ENCODE measurements at places on chromosomes 7 and 10.
A peak's percentile ranks its signal among the peaks of the same experiment; 100 is the strongest.

DNA sequence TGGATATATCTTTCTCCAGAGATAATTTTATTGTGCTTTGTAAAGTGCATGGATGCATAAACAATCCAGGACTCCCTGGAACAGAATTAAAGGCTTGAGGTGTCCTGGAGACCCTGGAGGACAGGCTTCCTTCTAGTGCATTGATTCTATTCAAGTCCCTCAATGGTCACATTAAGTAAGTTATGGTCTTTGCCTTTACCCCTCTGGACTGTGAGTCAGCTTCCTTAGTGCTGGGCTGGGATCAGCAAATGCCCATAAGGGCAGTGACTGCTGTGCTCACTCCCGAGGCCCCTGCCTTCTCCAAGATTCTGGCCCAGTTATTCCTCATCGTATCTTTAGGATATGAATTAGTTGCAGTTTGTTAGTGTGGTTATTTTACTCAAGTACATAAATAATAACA, 178.7 kb upstream of the PRSS58 start:
- no peak for DNase-seq

DNA sequence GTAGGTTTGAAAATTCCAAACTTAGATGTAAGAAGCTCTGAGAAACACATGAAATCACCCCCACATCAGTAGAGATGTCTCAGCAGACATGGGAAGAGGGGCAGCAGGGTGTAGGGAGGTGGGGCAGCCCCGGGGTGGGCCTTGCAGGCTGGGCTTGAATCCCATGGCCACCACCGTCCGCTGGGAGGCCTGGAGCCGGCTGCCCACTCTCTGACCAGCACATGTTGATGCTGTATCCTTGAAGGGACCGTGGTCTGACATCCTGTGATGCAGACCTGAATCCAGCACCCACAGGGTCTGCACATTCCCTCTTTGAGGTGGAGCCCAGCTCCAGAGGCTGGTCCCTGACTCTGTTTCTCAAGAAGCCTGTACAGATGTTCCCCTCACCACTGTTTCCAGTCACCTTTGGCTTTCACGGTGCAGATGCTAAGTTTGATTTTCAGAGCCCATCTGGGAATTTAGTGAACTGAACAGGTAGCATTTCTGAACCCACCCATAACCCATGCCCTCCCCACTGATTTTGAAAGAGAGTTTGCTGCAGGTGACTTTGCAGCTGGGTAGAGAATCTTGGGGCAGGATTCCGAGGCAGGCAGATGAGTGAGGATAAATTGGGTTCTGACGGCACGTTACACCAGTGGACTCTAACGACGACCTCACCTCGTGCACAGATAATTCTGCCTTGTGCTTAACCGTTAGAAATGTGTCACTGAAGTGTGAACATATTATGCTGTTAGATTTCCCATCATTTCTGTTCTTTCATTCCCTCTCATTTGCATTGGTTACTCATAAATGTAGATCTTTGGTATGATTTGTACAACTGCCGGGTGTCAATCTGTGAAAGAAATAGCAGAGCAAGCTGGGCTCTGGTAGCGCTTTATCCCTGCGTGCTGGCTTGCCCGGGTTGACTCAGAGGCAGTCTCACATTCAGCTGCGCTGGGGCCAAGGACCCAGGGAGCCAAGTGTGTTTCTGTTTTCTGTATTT, 45.7 kb downstream of the IKZF1 start:
- DNase-seq = no peak

DNA sequence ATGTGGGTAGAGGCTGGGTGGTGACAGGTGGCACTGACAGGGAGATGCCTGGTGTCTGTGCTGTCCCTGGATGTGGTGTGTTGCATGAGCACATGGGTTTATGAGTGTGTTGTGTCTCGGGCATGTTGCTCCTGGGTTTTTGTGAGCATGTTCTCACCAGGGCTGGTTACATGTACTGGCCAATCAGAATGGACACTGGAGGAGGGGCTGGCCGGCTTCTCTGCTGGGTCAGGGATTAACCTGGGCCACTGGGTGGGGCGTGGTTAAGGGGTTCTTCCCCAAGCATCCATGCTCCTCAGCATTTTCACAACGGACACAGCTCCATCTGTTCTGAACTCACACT, 20.8 kb upstream of the VOPP1 start:
- DNase-seq = no peak

DNA sequence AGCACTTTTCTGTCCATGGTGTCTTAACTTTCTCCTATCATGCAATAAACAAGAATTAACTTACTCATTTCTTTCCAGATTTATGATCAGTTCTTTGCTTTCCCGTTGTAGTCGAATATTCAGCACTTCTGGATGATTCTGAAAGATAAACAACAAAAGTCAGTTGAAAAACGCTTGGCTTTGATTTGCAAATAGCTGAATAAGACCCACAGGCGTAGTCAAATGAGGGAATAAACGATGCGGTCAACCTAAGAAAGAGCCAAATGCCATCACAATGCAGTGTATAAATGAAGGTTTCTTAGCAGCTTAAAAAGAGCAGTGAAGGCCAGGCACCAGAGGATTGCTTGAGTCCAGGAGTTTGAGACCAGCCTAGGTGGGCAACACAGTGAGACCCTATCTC, 109.4 kb downstream of the ADAM12 start:
- DNase-seq = no peak

DNA sequence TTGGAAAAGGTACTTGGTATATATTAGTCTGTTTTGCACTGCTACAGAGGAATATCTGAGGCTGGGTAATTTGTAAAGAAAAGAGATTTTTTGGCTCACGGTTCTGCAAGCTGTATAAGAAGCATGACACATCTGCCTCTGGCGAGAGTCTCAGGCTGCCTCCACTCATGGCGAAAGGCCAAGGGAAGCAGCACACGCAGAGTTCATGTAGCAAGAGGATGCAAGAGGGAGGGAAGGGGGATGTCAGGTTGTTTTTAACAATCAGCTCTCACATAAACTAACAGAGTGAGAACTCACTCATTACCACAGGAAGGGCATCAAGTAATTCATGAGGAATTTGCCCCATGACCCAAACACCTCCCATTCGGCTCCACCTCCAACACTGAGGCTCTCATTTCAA, 484.8 kb upstream of the DPP6 start:
- DNase-seq = no peak

GRCh38 chr10:77874872-77875271, 51.7 kb downstream of the DLG5 start:
- no peak for DNase-seq

GRCh38 chr10:845526-845925, 86.0 kb downstream of the LARP4B start:
- DNase-seq = no peak

- peak; percentile 45 for DNase-seq
Measured at GRCh38 chr10:92822060-92822634, 26.2 kb upstream of the EXOC6 start.

- no peak for DNase-seq
Measured at GRCh38 chr10:52751337-52751736, 21.2 kb downstream of the MBL2 start.

- no peak for DNase-seq
Measured at GRCh38 chr10:122554131-122555036, 6.2 kb upstream of the DMBT1 start.

DNA sequence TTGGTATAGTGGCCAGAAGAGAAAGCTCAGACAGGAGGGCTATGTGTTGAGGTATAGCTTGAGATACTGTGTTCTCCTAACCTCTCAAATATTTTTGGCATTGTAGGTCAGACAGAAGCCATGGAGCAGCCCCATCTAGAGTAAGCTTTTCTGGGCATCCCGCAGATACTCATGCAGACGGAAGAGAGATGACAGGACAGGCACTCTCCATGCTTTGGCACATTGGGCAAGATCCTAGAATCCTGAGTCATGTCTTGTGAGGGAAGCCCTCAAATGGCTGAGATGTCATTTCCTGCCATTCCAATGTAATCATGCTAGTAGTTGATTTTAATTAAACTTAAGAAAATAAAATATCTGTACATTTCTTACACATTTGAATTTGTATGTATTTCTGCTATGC, 16.8 kb upstream of the KIF20B start:
- DNase-seq = no peak

- no peak for DNase-seq
Measured at GRCh38 chr7:35988105-35988504, 164.9 kb upstream of the EEPD1 start.

GRCh38 chr10:43268491-43268890, 1.6 kb upstream of the RASGEF1A start:
- no peak for DNase-seq

DNA sequence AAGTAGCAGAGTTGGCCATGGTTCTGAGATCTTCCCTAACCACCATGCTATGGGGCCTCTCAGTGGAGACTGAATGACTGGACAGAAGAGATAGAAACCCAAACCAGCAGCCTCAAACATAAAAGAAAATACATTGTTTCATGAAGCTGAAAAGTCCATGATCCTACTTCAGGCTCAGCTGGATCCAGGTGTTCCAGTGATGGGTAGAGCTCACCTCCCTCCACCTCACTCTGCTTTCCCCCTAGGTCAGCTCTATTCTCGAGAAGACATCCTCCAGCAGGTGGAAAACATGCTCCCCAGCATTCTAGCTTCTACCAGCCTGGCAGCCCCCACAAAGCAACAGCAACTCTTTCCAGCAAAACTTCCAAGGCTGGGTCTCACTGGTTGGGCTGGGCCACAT, 132.1 kb downstream of the OAT start:
- no peak for DNase-seq

- DNase-seq = no peak
Measured at GRCh38 chr7:155710530-155710929, 66.1 kb downstream of the RBM33 start.

Measured in fibroblast of skin of left biceps (primary cell).